ENCODE measurements at places on chromosomes 16 and 17.

- no peak for DNase-seq
Measured at GRCh38 chr17:17507465-17508011, 11.3 kb upstream of the RASD1 start.

DNA sequence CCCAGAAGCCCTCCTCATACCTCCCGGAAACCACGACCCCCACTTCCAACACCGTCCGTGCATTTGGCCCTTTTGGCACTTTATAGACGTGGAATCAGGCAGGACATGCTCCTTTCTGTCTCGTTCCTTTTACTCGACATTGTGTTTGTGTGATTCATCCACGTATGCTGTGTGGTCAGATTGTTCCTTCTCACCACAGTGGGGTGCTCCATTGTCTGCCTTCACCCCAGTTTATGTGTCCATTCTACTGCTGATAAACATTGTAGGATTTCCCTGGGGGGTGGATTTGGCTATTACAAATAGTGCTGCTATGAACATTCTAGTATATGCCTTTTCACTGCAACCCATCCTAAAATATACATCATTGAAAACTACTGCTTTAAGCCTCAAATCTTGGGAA lies 28.9 kb upstream of the RPH3AL start:
- no peak for DNase-seq

GRCh38 chr16:86985648-86986015 lies 331.6 kb downstream of the C16orf95 start:
- DNase-seq, result no peak

- no peak for DNase-seq
Measured at GRCh38 chr17:4557626-4558346, 2.6 kb downstream of the GGT6 start.

- DNase-seq, result peak; percentile 48
Measured at GRCh38 chr16:4263504-4264436, 9.1 kb downstream of the TFAP4 start.

DNA sequence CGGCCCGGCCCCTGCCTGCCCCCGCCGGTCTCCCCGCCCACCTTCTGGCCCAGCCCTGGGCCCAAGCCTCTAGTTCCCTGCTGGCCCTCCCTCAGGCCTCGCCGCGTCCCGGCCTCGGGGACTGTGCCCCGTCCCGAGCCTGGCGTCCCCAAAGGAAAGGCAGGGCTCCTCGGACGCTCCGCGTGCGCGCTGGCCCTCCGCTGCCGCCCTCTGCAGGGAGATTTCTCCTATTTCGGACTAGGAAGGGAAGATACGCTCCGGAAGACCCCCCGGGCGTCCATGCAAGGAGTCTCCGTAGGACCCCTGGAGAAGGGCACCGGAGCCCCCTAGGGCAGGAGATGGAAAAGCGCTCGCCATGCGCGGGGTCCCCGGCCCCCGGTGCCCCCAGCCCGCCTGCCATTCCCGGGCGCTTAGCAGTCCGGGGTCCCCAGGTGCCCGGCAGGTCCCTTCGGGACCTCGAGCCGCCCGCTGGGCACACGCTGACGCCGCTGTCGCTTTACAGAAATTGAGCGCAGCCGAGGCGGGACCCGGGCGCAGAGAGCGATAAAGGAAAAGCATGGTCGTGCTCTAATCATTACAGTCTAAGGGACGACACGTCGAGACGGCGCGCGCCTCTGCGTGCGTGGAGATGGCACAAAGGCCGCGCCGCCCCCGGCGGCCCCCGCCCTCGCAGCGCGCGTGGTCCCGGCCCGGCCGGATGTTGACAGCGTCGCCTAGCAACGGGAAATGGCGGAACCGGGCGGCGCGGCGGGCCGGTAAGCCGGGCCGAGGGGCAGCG lies at the start of gene CCDC40:
TSS of gene CCDC40 (plus strand) at position 706 of the 778 bp plus-strand sequence. CDS start at position 727, 21 bp downstream.
- DNase-seq, result peak; percentile 81

GRCh38 chr16:12009922-12010321 lies 33.4 kb downstream of the SNX29 start:
- no peak for DNase-seq

- DNase-seq, result no peak
Measured at GRCh38 chr17:61289408-61290385, 109.9 kb upstream of the TBX2 start.

- DNase-seq, result no peak
Measured at GRCh38 chr16:63497408-63497807, 1461.2 kb upstream of the CDH8 start.

- DNase-seq, result peak; percentile 26
Measured at GRCh38 chr17:74635418-74635817, 11.9 kb upstream of the CD300E start.

DNA sequence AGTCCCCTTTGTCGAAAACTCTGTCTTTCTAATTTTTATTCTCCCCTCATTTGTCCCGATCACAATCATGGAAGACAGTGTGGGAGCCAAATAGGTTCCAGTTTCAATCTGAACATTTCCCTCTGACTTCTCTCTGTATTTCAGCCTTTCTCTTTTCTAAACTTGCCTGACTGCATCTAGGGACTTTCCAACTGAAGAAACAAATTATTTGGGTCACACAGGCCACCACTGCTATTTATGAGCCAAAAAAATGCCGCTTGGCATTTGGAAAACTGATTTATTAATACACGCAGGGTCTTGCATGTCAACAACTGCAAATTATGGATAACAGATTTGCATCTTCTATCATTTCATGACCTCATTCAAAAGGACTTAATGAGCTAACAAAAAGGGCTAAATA lies 55.2 kb upstream of the ELAC2 start:
- DNase-seq, result no peak

DNA sequence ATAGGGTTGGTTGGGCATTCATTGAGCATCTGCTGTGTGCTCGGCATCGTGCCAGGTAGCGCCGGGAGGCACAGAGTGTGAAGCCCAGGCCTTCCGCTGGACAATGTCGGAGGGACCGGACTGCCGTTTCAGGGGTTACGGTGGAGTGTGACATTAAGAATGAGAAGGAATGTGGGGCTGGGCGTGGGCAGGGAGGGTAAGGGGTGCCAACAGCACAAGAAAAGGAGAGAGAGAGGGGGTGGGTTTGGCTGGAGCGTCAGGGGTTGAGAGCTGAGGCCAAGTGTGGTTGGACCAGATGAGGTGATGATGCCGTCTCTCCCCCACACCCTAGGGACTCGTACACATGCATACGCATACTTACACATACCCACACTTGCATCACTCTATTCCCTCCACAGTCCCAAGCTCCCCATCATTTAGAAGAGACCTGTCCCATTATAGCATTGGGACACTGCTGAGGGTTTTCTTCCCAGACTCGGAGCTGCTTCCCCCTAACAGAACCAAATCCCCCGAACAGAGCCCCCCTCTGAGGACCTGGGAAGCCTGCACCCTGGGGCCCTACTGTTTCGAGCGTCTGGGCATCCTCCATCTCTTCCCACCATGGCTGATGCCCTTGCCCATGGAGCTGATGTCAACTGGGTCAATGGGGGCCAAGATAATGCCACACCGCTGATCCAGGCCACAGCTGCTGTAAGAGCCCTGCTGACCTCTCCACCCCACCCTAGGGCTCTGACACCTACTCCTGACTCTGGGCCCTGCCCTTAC lies 3.3 kb upstream of the KCTD11 start:
- DNase-seq, result no peak

DNA sequence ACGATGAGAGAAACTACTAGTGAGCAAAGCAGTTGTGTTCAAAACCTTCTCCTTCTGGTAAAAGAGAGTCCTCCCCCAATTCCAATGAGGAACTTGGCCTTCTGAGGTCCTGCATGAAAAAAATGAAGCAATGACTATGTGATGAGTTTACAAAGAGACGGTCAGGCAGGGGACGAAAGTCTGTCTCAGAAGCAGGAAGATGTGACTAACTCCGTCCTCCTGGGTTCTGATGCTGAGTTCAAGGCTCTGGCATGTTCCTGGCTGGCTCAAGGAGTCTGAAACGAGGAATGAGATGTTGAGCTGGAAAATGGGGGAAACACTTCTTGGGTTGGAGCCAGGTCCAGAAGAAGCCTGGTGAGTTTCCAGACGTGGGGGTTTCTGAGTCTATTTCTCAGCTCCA lies 129.6 kb downstream of the CPPED1 start:
- DNase-seq, result no peak

- DNase-seq, result no peak
Measured at GRCh38 chr17:48603959-48604769, 622 bp downstream of the HOXB6 start.

DNA sequence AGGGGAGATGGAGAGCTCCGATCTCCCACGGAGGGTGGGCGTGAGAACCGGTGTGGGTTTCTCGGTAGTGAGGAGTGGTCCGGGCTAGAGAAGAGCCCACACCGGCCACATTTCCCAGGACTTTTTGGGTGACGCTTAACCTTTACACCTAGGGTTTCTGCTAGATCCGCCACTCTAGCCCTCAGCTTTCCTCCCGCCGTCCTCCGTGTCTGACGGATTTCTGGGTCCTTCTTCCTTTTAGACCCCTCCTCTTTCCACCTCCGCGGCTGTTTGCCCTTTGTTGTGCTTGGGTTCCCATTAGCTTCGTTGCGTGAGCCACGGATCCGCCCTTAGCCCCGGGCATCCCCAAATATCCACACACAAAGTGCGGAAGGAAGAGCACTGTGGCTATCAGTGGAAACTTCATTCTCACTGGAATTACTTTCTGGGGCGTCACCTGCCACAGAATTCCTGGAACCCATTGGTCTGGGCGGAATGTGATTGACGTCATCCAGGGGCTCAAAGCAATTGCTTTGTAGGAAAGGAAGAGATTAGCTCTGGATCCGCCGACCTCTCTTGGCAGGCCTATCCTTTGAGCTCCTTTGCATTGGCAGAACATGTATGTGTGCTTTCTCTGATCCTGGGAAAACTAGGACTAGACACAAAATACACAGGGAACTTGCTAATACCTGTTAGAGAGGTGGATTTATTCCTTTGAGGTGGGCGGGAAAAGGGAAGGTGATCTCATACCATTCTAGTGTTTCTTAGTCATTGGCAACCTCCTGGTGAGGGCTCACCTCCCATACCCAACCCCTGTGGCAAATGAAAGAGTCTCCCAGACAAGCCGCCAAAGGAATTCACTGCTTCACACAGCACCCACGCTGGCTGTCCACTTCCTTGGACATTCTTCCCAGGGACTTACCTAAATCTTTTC lies 654 bp downstream of the TNFAIP1 start:
- peak; percentile 85 for DNase-seq

DNA sequence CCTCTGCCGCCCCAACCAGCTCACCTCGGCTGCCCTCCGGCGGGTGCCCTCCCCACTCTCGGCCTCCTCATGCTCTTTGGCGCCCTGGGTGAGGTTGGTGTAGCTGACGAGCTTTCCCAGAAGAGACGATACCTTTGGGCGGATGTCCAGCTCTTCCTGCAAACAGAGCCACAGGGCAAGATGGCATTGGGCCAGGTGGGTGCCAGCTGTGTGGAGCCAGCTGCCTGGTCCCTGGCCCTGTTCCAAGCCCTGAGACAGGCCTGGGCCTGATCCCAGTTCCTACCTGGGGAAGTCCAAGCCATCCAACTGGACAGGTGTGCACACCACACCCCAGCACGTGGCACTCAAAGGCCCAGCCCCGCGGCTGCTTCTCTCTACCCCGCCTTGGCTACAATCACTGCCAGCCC lies 6.9 kb downstream of the SLC12A4 start:
- no peak for DNase-seq

- no peak for DNase-seq
Measured at GRCh38 chr17:80910043-80910442, 81.6 kb upstream of the CHMP6 start.

DNA sequence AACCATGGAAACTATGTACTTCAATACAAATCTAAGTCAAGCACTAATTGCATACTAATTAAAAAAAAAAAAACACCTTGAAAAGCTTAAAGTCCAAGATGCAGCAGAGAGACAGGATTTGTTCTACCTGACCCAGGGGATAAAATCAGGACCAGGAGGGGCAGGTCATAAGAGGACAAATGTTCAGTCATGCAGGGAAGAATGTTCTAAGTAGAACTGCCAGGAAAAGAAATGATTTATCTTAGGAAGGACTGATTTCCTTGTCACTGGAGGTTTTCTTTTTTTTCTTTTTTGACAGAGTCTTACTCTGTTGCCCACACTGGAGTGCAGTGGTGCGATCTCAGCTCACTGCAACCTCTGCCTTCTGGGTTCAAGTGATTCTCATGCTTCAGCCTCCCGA lies 9.1 kb upstream of the GHDC start:
- no peak for DNase-seq

DNA sequence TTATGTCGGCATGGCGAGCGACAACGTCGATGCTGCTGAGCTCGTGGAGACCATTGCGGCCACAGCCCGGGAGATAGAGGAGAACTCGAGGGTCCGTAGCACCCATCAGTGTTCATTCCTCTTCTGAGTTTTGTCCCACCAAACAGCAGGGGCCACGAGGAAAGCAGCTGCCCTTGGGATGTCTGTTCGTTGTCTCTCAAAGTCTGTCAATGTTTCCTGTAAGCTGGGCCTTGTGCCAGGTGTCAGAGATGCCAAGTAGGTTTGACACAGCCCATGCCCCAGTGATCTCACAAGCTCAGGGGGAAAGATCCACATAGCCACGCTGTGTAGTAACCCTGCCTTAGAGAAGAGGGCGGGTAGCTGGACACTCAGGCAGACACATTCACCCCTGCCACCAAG lies 22.6 kb downstream of the NTAN1 start:
- DNase-seq, result no peak

- DNase-seq, result no peak
Measured at GRCh38 chr17:82324566-82325285, 7.3 kb upstream of the CD7 start.

DNA sequence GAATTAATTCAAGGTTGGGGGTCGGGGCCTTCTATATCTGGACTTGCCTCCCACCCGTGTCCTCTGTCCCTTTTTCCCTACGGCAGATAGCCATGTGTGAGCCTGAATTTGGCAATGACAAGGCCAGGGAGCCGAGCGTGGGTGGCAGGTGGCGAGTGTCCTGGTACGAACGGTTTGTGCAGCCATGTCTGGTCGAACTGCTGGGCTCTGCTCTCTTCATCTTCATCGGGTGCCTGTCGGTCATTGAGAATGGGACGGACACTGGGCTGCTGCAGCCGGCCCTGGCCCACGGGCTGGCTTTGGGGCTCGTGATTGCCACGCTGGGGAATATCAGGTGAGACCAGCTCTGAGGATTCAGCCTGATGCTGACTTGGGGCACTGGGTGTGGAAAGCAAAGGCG lies 365 bp downstream of the AQP8 start:
- no peak for DNase-seq

DNA sequence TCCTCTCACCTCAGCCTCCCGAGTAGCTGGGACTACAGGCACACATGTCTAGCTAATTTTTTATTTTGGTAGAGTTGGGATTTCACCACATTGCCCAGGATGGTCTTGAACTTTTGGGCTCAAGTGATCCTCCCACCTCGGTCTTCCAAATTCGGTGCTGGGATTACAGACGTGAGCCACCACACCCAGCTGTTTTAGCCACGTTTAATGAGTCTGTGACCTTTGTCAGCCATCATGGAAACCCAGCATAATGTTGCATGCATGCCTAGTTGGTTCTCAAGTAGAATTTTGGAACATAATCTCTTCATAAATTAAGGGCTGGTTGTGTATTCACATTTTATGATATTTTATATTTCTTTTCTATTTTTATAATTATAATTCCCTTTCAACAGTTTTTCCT lies 42.0 kb downstream of the GOSR1 start:
- DNase-seq, result no peak

GRCh38 chr17:26782153-26782552 lies 511.8 kb upstream of the WSB1 start:
- no peak for DNase-seq

- DNase-seq, result no peak
Measured at GRCh38 chr17:14211801-14212200, 24.9 kb downstream of the CDRT15 start.

- no peak for DNase-seq
Measured at GRCh38 chr16:19304750-19305149, 19.2 kb downstream of the CLEC19A start.
